A549 (cell line): ENCODE measurements at places on chromosomes 5 and 9.

DNA sequence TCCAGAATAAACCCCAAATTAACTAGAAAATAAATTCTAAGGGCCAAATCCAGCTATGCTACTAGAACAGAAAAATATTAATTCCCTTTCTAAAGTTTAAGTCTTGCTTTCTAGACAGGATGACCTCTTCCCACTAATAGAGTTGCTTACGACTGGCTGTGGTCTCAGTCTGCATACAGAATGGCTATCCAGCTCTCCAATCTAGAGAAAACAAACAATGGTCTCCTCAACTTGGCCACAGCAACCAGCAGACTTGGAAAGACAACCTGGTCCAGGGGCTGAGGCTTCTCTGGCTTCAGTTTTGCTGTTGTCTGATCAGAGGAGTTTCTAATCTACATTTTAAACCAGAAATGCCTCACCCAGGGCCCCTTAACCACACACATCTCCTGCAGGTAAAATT lies 28.9 kb downstream of the RASEF start:
- DNase-seq: no peak

GRCh38 chr9:16625161-16625631 lies 245.3 kb downstream of the BNC2 start:
- DNase-seq: no peak

DNA sequence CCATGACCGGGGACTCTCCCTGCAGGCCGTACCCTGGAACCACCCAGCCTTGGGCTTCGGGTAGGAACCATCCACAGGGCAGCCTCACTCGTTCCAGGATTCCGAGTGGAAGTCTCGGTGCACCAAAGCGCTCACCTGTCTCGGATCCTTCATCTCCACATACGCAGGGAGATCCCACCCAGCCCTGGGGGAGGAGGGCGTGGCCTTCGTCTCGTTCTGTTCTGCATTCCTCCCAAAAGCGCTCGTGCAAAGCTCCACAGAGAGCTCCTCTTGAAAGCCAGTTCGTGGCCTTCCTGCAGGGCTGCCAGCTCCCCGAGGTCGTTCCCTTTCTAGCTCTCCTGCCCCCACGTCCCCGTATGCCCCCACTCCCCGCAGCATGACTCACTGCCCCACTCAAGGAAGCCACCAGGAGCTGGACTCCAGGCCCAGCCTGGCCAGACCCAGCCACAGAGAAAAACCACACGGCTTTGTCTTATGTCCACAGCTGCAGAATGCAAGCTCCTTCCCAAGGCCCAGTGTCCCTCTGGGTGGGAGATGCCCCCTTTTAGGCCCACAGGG lies 65.0 kb upstream of the SARDH start:
- no peak for DNase-seq

DNA sequence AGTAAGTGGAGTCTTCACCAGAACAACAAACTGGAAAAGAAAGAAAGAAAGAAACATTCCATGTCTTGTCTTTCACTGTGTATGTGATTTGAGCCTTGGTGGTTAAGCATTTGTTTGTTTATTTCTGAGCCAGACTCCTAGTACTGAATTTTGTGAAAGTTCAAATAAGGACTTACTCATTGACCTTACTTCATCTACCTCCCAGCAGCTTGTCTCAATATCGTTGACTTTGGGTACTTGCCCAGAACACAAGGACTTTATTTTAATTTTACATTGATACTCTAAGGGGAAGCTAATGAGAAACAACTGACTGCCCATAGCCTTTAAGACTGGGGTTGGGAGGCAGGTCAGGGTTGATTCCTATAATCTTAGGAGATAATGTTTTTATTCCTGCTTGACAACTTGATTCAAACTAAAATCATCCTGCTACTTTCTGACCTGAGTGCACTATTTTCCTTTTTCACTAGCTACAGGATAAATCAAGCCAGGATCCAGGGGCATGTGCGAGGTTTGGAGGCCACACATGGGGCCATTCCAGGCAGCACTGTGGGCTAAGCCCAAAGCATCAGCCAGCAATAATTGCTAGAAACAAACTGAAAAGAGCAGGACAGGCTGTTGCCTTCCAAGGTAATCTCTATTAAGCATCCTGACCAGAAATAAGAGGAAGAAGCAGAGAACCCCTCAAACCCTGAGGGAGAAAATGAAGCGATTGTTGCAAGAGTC lies 138.9 kb upstream of the RUSC2 start:
- DNase-seq: no peak

GRCh38 chr5:92640340-92640739 lies 940.7 kb downstream of the NR2F1-AS1 start:
- DNase-seq: peak; percentile 1

DNA sequence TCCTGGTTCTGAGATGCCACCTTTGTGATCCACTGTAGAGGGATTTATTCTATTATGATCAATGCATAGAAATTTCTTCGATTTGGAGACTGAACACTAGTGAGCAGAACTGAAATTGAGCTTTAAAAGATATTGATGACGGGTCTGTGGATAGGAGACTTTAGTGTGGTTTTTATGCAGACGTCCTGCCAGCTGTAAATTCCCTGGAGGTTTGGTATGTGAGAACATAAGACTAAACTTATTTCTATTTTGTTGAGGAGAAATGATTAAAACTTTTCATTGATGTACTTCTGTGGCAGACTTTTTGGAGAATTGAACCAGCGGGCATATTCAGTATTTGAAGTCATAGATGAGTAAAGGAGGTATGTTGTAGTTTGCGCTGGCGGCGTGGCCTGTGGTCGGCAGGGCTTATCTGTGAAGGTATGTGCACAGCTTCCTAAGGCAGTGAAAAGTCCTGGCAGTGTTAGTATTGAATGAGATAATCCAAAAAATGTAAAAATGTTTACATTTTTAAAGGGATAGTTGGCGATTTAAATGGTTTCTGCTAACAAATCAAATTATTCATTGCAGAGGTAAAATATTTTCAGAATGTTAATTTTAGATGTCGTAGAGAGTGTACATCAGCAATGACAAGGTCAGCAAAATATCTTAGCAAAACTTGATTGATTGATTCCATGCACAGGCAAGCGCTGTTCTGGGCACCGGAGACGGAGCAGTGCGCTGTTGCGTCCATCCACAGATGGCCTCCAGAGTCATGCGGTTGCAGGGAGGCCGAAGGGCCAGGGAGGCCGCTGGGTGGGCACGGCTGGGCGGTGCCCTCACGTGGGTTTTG lies 20.4 kb downstream of the TENT4A start:
- DNase-seq: no peak

DNA sequence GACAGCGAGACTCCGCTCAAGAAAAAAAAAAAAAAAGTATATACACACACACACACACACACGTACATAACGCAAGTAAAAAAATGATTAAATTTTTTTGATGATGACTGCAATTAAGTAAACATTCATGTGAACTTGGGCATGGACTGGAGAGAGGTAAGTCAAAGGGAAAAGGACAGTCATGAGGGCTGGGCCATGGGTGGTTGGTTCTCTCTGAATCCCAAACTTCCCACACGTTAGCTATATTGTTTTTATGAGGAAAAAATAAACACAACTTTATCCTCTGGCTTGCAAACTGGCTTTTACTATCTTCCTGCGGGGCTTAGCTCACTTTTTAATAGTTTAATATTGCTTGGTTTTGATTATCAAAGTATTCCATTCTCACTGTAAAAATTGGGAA lies 53.7 kb downstream of the GOLM1 start:
- no peak for DNase-seq

DNA sequence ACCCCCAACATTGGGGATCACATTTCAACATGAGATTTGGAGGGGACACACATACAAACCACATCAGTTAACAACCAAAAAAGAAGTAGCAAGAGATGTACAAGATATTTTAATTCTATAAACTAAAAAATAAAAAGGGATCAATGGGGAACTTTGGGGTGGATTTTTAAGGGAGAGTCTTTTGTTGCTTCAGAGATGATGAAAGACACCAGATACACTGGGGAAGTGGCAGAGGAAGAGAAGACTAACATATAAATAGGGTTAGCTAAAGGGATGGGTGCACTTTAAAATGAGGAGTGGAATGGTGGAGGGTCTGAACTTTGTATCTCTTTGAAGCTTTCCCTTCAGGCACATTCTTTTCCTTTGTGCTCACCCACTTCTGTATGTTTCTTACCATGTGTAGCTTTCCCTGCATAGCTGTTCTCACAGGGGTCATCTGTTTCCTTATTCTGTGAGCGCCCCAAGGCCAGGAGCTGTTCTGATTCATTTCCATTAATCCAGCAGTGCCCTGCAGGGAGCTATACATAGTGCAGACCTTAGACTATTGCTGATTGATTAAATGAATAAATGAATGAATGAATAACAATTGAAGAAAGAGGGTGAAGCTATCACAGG lies 531.6 kb upstream of the KLF4 start:
- DNase-seq: no peak

- DNase-seq: peak; percentile 68
These were observed 2.9 kb downstream of the CCDC107 start for GRCh38 chr9:35660966-35661415.

GRCh38 chr9:27428551-27428950 lies 95.5 kb upstream of the IFNK start:
- DNase-seq: no peak

DNA sequence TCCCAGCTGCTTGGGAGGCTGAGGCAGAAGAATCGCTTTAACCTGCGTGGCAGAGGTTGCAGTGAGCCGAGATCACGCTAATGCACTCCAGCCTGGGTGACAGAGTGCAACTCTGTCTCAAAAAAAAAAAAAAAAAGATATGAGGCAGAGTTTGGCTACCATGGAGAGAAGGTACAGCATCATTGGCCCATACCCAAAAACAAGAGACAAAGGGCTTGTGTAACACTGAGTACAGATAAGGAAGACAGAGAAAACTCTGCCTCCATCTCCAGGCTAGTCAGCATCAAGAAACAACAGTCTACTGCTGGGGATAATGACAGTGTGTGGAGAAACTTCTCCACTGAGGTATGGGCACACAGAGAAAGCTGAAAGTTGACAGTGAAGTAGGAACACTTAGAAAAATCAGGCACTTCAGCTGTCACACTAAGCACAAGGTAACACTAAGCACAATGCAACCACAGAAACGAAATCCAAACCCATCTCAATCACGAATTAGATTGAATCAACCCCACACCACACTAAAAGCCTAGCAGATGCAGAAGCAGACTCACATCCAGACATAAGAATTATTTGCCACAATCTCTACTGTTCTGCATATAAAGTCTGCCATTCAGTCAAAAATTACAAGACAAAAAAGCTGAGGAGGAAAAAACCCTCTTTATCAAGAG lies 10.5 kb downstream of the PJA2 start:
- DNase-seq: no peak

DNA sequence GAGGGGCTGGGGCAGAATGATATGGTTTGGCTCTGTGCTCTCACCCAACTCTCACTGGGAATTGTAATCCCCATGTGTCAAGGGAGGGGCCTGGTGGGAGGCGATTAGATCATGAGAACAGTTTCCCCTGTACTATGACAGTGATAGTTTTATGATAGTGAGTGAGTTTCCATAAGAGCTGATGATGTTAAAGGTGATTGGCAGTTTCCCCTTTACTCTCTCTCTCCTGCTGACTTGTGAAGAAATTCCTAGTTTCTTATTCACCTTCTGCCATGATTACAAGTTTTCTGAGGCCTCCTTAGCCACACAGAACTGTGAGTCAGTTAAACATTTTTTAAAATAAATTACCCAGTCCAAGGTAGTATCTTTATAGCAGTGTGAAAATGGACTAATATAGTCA lies 120.4 kb upstream of the CDH9 start:
- no peak for DNase-seq

DNA sequence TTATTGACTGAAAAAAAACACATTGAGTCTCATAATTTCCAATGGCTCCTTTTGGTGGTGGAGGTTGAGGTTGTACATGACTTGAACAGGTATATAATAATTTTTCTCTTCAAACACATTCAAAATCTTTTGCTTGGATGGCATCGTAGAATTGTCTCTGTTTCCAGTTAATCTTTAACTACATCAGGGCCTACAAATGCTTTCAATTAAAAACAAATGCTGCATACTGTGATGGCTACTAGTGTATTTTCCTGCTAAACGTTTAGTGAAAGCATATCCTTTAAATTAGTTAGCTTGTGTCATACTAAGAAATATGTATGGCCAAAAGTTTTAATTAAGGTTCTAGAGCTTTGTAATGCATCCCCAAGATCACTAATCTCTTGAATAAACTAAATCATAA lies 313.8 kb downstream of the SLF1 start:
- no peak for DNase-seq

DNA sequence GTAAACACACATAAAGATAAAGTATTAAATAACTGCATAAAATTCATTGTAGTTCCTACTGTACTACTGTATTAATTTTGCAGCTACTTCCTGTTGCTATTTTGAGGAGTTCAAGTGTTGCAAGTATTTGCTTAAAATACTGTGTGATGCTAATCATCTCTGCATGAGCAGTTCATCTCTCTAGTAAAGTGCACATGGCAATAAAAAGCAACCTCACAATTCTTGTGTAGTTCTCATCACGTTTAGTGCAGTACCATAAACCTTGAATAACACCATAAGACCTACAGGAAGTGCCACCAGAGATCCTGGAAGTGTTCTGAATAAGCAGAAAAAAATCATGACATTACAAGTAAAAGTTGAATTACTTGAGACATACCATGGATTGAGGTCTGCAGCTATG lies 34.6 kb downstream of the CPLANE1 start:
- DNase-seq: no peak

DNA sequence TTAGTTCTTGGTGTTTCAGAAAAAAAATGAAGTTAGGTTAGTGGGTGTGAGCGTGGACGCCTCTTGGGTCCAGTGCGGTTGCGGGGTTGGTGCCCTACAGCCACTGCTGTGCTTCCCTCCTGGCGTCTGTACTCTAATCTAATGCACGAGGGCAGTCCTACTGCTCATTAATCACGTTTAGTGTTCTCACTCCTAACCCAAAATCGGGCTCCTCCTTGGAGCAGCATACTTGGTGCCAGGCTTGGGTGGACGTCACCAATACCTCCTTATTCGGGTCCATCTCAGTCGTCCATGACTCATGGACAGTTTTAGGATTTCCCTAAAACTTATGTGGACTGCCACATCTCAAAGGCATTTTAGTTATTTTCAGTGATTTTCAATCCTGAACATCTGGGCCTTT lies 41.6 kb downstream of the TRIO start:
- no peak for DNase-seq

- no peak for DNase-seq
These were observed 2.1 kb downstream of the SLC9A3 start for GRCh38 chr5:522116-522515.

DNA sequence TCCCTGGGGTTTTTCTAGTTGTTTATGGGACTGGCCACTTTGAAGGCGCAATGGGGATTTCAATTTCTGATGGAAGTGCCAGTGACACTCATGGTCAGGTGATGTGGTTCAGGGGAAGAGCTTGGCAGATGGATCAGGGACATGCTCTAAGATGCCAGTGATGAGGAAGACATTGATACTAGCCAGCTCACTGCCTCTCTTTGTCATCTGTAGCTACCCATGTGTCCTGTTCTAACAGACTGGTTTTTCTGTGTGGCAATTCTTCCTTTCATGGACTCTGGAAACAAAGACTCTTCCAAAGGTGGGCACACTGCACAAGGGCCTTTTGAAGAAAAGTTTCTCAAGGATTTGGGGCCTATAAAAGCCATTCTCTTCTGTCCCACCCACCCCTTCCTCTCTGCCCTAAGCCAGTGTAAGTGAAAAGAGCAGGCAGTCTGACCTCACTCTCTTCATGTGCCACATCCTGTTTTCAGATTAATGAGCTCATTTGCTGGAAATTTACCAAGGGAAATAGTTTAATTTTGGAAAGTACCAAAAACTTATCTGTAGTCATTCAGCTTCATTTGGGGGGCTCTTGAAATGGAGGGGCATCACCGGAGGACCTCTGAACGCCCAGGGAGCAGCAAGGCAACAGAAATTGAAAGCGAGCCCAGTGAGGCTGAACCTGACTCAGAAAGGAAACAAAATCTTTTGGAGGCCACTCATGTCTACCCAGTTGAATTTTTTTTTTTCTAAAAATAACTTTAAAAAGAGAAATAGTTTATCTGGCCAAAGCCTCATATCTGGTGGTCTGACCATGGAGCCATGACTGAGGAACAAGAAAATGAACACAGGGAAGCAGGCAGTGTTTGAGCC lies 4.9 kb upstream of the TRAF1 start:
- DNase-seq: no peak
